SHP77 treated with DMSO at 0.1 percent for 48 hours (cell line): ENCODE measurements at places on chromosomes 3 and 15.

DNA sequence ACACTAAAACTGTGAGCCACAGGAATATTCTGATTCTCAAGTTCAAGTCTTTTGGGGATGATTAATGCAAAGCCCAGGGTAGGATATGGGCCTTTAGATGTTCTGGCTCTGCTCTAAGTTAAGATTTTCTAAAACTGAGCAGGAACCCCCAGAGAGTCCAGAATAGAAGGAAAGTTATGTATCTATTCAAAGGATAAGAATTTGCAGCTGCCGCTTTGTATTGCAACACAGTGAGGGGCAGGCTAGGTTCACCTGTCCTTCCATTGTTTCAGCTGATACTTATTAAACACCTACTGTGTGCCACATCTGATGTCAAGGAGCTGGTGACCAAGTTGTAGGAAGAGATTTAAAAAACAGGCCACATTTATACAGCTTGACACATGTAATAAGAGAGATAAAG, 290.4 kb downstream of the MAGI1 start:
- no peak for DNase-seq

- DNase-seq = no peak
These were observed 1.0 kb downstream of the DCBLD2 start for GRCh38 chr3:98900265-98901118.

DNA sequence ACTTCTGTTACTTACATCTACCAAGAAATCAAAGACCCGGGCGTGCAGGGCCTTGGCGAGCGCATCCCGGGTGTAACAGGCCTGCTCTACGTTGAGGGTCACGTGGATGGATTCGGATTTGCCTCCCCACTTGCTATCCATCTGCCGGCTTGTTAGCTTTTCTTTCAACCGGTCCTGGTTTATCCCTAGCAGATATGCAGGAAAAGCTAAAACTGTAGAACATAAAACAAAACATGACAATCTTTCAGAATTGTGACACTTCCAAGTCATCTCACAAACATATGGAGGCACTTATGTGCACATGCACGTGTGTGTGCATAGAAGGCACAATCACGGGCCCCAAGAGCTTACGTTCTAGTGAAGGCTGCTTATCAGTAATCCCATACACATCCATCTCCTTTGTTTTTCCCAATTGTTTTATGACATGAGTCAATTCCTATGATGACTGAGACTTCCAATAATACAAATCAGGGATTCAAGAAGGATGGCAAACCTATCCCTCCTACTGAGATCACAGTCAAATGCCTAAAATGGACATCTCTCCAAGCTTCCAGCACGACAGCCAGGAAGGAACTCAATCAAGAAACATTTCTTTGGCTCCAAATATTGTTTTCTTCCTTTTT, 11.3 kb downstream of the LDHAL6B start:
- DNase-seq = no peak

GRCh38 chr3:170383567-170383966, 26.1 kb downstream of the SKIL start:
- DNase-seq = no peak

- no peak for DNase-seq
These were observed 391.0 kb downstream of the ZIC4 start for GRCh38 chr3:147015334-147015733.
